Tibial artery (tissue), 4 donors: ENCODE measurements at places on chromosomes 2 and 18.

DNA sequence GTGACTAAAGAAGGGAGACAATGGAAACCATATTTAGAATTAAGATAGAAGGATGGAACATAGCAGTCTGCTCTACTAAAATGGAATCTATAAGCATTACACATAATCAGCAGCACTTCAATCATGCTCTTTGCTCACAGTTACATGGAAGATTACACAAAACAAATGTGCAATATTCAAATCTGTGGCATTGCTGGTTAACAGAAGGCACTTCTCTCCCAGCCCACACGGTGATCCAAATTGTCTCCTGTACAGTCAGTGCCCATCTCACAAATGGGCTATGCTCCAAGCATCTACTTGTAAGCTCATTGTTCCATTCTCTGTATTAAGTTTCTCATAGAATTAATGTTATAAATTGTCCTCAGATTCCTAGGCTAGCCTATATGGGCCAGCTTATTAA, 716.6 kb downstream of the NRXN1 start:
- DNase-seq = no peak

- no peak for DNase-seq
These were observed 19.0 kb downstream of the CLUL1 start for GRCh38 chr18:615773-616172.

GRCh38 chr2:86411396-86411795, 29.8 kb upstream of the KDM3A start:
- no peak for DNase-seq

DNA sequence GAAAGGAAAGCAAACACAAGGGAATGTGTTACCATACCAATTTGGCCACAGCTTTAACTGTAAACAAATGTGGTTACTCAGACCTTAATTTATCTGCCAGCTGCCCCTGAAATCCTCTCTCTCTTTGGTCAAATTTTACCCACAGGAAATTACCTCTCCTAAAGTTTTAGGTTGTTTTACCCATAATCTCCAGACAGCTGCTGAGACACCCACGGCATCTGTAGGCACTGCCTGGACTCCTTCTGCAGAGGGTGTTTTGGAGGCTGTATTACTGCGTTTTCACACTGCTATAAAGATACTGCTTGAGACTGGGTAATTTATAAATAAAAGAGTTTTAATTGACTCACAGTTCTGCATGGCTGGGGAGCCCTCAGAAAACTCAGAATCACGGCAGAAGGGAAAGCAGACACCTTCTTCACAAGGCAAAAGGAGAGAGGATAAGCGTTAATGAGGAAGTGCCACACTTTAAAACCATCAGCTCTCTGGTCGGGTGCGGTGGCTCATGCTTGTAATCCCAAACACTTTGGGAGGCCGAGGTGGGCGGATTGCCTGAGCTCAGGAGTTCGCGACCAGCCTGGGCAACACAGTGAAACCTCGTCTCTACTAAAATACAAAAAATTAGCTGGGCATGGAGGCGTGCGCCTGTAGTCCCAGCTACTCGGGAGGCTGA, 677.5 kb upstream of the FSHR start:
- DNase-seq = no peak

DNA sequence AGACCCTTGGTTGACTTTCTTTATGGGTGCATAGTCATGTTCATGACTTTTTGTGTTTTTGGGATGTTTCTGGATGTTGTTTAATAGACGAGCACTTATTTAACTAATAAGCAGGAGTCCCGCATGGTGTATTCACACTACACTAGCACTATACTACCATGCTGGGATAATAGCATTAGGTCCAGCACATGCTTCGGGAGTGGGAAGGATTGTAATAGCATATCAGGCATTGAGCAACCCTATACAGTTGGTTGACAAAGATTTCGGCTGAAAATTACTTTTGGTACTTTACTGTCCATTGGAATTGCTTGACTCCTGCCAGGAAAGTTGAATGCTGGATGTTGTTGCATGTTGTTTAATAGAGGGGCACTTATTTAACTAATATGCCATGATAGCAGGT, 2.8 kb downstream of the SH3RF3 start:
- no peak for DNase-seq
